ENCODE measurements at places on chromosomes 16 and 17.
A peak's percentile ranks its signal among the peaks of the same experiment; 100 is the strongest.

DNA sequence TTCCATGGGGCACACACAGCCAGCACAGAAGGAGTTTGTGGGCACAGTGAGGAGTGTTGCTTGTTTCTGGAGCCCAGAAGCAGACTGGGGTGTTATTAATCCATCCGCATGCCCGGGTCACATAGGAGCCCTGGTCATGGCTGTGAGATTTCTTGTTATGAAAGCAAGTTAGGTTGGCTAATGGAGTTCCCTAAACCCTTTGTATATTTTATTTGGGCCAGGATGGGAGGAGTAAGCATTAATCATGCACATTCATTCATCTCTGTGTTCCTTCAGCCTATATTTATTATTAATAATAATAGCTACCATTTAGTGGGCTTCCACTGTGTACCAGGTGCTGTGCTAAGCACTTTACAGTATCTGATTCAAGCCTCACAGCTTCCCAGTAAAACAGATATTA is 200.6 kb upstream of the CDH5 start:
- DNase-seq: no peak

- DNase-seq: no peak
These were observed 26.2 kb upstream of the ALKBH5 start for GRCh38 chr17:18157354-18157985.

DNA sequence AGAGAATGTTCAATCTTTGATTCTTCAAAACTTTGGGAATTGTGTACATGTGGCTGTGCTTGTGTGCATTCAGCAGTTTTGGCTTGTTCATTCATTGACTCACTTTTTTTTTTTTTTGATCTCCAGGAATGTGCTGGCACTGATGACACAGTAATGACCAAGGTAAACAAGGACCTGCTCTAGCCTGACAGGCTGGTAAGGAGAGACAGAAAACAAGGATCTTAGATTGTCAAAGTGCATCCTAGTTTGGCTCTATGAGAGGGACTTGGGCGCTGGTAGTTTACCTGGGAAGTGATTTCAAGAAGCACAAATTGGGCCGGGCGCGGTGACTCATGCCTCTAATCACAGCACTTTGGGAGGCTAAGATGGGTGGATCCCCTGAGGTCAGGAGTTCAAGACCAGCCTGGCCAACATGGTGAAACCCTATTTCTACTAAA is 233.1 kb upstream of the WSCD1 start:
- DNase-seq: no peak

DNA sequence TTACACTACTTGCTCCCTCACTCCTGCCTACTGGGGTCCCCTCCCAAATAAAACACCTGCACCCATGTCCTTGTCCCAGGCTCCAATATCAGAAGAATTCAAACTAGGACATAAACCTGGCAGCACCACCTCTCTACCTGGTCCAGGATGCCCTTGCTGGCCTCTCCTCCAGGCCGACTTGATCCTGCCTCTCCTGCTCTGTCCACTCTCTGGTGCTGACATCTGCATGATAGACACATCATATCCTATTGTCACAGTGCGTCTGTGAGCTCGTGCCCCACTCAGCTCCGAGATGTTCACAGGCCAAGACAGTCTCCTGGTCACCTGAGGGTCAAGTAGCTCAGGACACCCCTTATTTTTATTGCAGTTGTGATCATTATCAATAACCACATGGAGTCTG is 31.5 kb upstream of the GRIN2A start:
- no peak for DNase-seq

- peak; percentile 80 for DNase-seq
These were observed at the start of the genes ACACA and TADA2A for GRCh38 chr17:37406635-37407461. ACACA (minus strand) TSS chr17:37406836; CDS start chr17:37406299, 537 bp downstream. TADA2A (plus strand) TSS chr17:37406886; CDS start chr17:37411366, 4,480 bp downstream.

GRCh38 chr17:42639525-42640113 is 19.5 kb upstream of the TUBG2 start:
- DNase-seq: no peak

GRCh38 chr16:14015948-14016347 is 55.2 kb upstream of the MRTFB start:
- no peak for DNase-seq

- DNase-seq: no peak
These were observed 2.4 kb downstream of the CCL2 start for GRCh38 chr17:34257299-34257985.

DNA sequence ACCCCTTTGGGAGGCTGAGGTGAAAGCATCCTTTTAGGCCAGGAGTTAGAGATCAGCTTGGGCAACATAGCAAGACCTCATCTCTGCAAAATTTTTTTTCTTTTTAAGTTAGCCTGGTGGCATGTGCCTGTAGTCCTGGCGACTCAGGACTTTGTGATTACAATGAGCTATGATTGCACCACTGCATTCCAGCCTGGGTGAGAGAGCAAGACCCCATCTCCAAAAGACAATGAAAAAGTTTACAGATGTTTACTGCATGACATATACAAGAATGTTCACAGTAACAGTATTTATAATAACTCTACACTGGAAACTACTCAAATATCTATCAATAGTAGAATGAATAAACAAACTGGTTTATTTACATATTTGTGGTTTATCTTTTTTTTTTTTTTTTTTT is 33.1 kb upstream of the CCL22 start:
- DNase-seq: no peak
